ENCODE measurements at places on chromosomes 5 and 9.
A peak's percentile ranks its signal among the peaks of the same experiment; 100 is the strongest.

- DNase-seq: no peak
These were observed 99.6 kb upstream of the RAPGEF1 start for GRCh38 chr9:131839281-131840084.

GRCh38 chr9:133916159-133916541 lies 76.0 kb downstream of the VAV2 start:
- DNase-seq: no peak

- no peak for DNase-seq
These were observed 711 bp downstream of the PGGT1B start for GRCh38 chr5:115262011-115262320.

- DNase-seq: no peak
These were observed 221.2 kb upstream of the ANKRD55 start for GRCh38 chr5:56454219-56454862.

- DNase-seq: no peak
These were observed 7.8 kb downstream of the ANGPTL2 start for GRCh38 chr9:127114606-127115005.

DNA sequence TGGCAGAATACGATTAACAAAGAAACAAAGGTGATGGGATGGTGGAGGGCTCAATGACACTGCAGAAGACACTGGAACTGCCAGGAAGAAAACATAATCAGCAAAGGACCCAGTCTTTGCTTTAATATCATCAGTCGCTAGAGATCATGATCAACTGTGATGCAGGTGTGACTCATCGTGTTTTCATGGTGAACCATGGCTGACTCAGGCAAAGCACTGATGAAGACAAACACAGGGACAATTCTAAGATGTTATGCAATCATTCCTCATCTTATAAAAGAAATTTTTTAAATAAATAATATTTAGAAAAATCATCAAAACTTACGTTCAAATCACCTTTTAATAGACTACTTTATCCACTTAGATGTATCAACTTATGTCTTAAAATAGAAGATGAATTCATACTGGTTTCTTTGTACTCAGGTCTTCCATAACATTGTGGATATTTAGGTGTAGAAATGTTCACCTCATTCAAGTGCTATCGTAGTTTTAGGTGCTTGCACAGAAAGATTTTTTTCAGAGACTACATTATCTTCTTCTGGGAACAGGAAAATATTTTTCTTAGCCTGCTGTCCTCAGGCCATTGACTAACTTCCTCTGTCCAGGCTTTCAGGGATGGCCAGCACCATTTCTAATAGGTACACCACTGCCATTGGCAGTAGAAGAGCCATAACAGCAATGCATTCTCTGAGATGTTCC lies 673.4 kb upstream of the MEF2C start:
- peak; percentile 4 for DNase-seq

DNA sequence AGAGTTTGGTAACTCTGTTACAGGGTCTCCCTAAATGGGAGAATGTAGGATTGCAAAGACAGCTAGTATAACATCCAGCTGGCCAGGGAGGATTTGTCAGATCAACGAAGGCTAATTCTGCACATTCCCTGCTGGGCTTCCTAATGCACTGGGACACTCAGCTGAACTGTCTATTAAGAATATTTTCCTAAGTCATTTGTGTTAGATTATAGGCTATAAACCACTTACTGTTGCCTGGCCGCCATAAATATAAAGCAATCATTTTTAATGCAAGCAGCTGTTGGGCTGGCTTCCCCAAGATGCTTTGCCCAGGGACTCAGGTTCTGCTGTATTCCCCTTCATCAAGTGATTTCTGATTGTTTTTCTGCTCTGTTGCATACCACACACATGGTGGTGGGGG lies 35.3 kb upstream of the SLIT3 start:
- no peak for DNase-seq

- DNase-seq: no peak
These were observed 5.8 kb upstream of the BICD2 start for GRCh38 chr9:92770360-92770995.

DNA sequence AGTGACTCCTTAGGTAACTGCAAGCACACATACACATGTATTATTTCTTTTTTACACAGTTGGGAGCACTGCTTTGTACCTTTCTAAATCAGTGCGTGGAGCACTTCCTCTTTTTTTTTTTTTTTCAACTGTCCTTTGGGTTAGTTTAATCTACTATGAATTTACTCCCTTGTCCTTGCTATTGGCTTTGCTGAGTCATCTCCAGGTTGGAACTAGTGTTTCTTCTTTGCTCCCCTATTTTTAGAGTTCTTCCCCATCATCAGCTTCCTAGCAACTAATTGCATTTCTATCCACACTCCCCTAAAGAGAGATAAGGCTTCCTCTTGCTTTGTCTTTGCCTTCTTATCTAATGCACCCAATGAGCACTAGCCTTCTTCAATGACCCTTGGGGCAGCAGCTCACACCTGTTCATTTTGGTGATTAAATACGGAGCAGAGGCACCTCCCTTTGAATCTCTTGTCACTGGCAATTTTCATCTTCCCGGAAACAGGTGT lies 24.3 kb downstream of the S100Z start:
- no peak for DNase-seq

- no peak for DNase-seq
These were observed 60.3 kb upstream of the PJA2 start for GRCh38 chr5:109469896-109470662.
